ENCODE measurements at places on chromosomes 16 and 17.

DNA sequence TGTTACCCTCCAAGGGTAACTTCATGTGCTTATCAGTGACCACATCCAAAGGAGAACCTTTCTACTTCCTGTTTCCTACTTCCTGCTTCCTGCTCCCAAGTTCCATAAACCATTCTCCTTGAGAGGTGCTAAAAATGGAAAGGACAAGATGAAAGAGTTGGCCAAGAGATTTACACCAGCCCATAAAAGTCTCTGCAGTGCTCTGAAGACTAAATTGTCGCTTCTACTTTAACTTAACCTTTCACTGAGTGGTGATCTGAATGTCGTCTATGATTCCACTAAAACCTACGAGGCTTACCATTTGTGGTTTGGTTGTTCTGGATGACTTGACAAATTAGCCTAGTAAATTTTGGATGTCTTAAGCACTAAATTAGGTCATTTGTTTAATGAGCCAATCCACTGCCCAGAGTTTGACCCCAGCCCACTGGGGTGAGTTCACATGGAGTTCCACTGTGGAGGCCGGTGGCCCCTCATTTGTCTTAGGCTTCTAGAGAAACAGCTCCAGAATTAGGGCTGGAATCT lies 333.1 kb downstream of the FOXL1 start:
- no peak for DNase-seq

GRCh38 chr16:66603537-66604375 lies 748 bp upstream of the CMTM3 start:
- no peak for DNase-seq

DNA sequence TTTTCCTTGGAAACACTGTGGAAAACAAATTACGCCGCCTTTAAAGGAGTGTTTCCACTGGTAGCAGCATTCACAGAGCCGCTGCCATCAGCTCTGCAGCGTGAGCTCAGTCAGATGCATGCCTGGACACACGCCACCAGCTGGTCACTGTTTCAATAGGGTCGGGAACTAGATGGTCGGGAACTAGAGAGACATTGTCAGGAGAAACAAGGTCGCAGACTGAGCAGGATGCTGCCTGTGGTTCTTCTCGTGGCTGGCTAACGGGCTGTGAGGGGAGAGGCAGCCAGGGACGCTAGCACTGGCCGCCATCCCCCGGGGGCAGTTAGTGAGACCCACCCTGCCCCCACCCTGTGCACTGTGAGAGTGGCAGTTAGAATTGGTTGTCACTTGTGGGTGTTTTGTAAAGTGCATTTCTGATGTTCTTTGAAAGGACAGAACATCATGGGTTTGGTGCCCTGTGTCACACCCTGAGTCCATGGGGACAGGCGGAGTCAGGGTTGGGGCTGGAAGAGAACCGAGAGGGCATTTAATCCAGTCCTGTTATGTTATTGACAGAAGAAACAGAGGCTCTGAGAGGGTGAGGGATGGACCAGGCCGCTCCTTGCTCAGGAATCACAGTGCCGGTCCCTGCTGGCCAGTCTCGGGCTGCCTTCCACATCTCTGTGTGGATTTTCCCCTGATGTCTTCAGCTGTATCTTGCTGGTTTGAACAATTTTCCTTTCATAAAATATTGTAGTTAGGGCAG lies 86.3 kb downstream of the SPECC1 start:
- peak; percentile 39 for DNase-seq

- peak; percentile 73 for DNase-seq
Measured at GRCh38 chr17:17568772-17569195, 22.7 kb downstream of the PEMT start.

- peak; percentile 47 for DNase-seq
Measured at GRCh38 chr17:55420776-55421178, 858 bp downstream of the MMD start.

GRCh38 chr16:53098526-53099317 lies 43.9 kb downstream of the CHD9 start:
- peak; percentile 91 for DNase-seq

DNA sequence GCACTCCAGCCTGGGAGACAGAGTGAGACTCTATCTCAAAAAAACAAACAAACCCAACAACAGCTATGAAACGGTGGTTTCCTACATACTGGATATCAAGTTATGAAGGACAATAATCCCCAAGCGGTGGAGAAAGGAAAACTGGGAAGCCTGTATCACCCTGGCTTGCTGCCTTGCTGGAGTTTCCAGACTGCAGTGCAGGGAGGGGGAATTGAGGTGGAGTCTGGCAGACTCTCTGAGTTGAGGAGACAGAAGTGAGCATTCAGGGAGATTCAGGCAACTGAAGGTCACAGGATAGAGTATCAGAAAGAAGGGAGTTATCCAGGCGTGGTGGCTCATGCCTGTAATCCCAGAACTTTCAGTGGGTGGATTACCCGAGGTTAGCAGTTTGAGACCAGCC lies 11.9 kb downstream of the QRICH2 start:
- no peak for DNase-seq

DNA sequence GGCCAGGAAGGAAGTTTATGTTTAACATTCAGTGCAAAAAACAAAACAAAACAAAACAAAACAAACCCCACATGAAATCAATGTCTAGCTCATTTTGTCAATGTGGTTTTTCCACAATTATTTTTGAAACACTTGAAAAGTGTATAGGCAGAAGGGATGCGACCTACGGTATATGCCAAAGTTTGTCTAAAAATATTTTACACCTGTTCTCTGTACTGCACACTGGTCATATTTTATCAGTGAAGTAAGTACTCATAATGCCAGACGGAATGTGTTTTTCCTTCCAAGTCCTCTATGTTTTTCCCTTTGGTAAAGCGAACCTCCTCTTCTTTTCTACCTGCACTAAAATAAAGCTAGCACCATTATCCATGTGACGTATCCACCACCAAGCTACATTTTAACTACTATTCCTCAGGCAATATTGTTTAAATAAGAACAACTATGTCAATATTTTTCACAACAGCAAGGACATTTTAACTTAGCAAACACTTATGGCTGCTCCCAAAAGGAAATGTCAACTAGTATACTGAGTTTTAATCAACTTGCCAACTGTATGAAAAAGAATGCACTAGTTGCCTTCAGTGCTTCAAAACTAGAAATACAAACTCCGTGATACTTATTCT lies 10.3 kb downstream of the TOB1 start:
- peak; percentile 83 for DNase-seq

DNA sequence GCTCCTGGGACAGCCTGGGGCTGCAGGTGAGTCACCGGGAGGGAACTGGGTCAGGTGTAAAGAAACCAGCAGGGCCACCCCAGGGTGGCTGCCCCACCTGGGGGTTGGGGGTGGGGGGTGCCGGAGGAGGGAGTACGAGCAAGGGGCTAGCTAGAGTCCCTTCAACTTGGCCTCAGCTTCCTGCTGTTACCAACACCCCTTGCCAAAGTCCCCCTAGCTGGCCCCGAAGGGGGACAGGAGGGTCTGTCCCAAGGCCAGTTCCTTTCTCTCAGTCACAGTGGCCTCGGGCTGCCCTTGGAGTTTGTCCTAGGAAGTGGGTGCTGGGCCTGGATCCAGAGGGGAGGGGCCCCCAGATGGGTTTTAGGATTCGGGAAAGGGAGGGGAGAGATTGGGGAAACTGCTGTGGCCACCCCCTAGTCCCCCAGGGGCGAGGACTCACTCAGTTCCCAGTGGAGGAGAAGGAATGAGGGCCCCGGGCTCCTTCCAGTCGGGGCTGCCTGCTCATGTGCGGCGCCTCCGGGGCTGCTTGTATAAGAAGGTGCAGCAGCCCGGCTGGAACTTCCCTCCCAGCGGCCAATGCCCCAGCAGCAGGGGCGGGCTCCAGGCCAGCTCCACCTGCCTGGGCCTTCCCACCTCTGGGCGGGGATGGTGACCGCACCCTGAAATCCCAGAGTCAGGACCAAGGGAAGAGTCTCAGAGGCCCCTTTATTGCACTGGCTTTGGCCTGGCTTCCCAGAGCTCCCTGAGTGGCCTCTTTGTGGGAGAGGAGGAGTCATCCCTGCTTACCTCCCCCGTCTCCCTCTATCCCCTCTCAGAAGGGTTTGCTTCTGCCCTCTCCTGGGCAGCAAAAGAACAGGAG lies 7.3 kb downstream of the ARHGAP27 start:
- DNase-seq: peak; percentile 98

- no peak for DNase-seq
Measured at GRCh38 chr17:68598074-68598473, 3.1 kb downstream of the FAM20A start.

GRCh38 chr17:41561554-41561953 lies 10.3 kb downstream of the KRT9 start:
- DNase-seq: no peak

- no peak for DNase-seq
Measured at GRCh38 chr17:43406676-43407645, 8.2 kb downstream of the ARL4D start.

DNA sequence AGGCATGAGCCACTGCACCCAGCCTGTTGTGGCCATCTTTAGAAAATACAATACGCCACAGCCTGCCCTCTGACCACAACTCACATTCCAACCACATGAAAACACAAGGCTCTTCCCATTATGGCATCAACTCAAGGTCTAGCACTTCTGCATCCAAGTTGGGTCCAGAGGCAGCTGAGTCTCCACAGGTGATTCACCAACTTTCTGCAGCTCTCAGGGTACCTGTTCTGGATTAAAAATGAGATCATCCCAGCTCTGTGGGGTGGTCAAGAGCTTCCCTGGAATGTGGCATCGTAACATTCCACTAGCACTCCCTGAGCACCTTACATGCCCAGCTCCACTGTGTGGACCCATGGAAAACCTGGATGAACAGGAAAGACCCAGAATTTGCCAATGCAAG lies 9.9 kb upstream of the GUCY2D start:
- no peak for DNase-seq

GRCh38 chr17:19281161-19281560 lies 44.0 kb downstream of the EPN2 start:
- no peak for DNase-seq

GRCh38 chr17:79395545-79395944 lies 215.3 kb downstream of the RBFOX3 start:
- DNase-seq: no peak

- DNase-seq: peak; percentile 90
Measured at GRCh38 chr17:17837966-17838962, 1.5 kb upstream of the SREBF1 start.

DNA sequence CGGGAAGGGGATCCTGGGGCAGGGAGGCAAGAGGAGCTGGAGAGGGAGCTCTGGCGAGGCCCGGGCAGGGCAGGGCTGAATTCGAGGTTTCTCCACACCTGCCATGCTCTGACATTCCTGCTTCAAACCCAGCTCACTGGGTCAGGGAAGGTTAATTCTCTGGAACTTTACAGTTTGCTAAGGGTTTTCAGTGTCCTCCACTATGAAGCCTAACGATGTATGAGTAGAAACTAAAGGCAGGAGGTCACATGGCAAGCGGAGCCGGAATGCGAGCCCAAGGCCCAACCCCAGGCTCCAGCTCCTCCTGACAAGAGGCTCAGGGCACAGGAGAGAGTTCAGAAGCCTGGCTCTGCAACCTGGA lies 29.2 kb downstream of the DCAKD start:
- DNase-seq: no peak

- no peak for DNase-seq
Measured at GRCh38 chr16:66250686-66251431, 115.6 kb upstream of the CDH5 start.

DNA sequence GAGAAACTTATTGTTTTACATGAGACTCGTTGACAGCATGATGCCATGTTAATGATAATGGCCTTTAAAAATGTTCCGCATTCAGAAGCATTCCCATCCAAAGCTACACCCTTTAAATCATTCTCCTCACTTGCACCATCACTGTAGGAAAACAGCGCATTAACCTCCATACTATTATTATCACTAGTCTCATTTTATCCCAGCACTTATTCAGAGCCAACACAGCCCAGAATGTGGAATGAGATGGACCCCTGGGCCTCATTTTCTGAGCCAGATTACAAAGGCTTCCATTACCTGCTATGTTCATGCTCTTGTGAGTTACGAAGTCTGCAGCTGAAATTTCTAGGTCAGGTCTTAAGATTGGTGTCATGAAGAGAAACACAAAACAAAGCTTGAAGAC lies 159.4 kb downstream of the HS3ST3A1 start:
- DNase-seq: no peak

DNA sequence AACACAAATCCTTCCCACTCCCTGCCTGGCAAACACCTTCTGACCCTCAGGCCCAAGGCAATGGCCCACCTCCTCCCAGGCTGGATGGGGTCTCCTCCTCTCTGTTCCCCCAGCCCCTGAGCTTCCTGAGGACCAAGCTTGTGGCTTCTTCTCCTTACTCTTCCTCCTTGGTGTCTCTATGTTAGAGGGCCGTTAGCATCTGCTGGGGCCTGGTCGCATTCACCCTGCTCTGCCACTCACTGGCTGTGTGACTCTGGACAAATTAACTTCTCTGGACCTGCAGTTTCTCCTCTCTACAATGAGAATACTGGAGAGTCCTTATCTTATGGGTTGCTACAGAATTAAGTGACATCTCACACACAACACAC lies 725 bp upstream of the MT2A start:
- DNase-seq: no peak

DNA sequence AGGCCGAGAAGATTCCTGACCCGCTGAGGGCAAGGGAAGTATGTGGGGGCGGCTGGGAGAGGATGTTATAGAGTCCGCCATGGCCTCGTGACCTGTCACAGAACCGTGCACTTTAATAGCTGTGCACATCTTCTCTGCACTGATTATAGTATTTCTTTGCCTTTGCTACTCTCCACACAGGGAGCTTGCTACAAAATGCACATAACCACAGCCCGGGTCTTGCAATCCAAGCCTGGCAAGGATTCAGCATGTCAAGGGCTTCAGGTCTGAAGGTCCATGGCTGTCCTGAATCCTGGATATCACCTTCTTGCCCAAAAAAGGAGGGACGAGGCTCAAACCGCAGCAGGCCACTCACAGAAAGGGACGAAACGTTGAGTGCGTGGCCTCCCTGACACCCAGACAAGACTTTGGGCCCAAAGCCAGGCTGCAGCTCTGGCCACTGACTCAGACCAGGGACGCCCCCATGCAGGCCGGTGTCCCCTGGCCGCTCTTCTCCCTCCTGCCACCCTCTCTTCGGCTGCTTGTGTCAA lies 43.7 kb downstream of the USP22 start:
- no peak for DNase-seq

GRCh38 chr17:77429969-77430752 lies 289.4 kb downstream of the SEC14L1 start:
- DNase-seq: peak; percentile 84

DNA sequence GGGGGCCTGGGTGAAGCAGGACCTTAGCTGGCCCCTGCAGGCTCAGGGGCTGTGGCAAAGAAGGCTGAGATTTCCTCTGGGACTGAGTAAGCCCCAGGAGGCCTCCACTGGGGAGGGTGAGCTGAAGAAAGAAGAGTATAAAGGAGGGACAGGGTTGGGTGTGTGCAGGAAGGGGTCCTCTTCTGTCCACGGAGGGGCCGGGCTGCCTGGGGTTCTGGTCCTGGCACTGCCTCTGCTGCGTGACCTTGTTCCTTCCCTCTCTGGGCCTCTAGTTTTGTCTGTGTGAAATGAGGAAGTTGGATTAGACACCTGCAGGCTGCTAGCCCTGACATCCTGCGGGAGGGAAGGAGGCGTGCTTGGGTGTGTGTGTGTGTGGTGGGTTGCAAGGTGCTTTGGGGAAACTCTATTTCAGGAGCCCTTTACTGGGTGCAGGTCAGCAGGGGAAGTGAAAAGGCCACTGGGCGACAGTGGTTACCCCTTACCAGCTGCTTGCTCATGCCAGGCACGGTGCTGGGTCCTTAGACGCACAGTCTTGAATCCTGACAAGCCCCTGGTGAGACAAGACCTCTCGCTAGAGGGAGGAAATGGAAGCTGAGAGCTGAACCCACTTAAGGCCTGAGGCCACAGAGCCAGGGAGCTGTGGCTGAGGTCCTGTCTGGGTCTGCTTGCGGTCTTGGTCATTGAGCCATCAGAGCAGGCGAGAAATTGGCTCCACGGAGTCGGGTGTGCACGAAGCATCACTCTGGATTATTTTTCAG lies 60.7 kb downstream of the OR1D5 start:
- DNase-seq: peak; percentile 39
